Stimulated activated CD8-positive, alpha-beta memory T cell treated with anti-CD3 and anti-CD28 coated beads, Interleukin-2, amount 100 ng/mL, for 1 hour (primary cell): ENCODE measurements at places on chromosomes 12 and 14.

DNA sequence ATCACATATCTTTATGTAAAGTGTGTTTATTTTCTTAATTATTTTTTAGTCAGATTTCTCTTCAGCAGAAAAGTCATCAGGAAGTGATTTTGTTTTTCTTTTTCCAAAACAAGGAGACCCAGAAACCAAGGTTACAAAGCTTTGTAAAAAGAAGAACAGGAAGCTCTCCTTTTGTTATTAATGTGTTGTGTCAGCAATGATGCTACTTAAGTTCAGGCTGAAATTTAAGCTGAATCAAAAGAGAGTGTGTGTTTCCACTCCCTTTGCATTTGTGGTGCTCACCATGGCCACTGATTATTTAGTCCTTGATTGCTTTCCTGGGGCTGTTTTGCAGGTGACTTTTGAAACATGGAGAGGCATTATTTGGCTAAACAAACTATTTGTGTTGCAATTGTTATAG lies 155.3 kb upstream of the ATP2B1 start:
- no peak for DNase-seq

DNA sequence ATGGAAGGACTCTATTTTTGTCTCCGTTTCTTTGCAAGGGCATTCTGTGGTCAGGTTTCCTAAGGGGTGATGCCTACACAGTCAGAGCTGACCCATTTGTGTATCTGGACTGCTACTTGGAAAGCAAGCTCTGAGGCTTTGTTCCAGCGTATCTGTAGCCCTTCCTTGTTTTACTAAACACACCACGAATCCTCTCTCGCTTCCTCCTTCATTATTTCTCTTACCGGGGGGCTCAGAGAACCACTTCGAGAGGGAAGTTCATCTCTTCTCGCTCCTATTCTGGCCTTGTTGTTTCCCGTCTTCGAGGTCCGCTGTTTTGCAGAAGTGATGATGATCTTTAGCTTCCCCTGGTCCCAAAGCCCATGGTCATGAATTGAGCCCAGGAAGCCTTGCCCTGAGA lies 164.7 kb downstream of the SSPN start:
- DNase-seq: no peak

DNA sequence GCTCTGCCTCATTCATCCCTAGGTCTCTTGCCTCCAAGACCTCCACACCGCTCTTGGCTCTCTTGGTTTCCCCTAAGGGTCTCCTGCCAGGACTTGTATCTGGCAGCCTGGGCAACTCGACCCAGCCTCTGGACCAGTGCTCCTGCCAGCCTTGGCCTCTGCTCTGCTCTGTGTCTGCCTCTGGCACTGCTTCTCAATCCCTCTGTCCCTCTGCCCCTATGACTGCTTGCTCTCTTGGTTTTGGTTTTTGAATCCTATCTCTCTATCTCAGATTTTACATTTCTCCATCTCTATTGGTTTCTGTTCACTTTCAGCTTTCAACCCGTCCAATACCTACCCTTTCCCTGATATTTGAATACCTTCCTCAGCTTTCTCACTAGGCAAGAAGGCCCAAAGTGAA lies 6.3 kb downstream of the ITGA5 start:
- no peak for DNase-seq

- DNase-seq: no peak
Observed at GRCh38 chr12:119225454-119225853, 46.7 kb downstream of the HSPB8 start.

- no peak for DNase-seq
Observed at GRCh38 chr12:122013791-122014590, 7.7 kb upstream of the BCL7A start.

DNA sequence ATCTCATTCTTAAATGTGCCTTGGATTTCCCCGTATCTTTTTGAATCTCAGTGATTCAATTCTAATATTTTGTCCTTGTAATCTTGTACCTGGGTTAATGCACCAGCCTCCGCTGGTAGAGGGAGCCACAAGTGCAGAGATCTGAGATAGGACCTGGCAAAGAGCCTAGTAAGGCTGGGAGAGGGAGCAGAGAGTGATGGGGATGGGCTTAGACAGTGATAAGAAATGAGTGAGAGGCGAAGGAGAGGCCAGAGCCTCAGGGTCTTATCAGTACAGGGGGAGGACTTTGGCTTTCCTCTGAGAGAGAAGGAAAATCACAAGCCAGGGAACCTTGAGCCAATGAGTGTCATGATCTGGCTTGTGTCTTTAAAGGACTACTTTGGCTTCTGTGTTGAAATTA lies 30.5 kb upstream of the LMNTD1 start:
- no peak for DNase-seq

DNA sequence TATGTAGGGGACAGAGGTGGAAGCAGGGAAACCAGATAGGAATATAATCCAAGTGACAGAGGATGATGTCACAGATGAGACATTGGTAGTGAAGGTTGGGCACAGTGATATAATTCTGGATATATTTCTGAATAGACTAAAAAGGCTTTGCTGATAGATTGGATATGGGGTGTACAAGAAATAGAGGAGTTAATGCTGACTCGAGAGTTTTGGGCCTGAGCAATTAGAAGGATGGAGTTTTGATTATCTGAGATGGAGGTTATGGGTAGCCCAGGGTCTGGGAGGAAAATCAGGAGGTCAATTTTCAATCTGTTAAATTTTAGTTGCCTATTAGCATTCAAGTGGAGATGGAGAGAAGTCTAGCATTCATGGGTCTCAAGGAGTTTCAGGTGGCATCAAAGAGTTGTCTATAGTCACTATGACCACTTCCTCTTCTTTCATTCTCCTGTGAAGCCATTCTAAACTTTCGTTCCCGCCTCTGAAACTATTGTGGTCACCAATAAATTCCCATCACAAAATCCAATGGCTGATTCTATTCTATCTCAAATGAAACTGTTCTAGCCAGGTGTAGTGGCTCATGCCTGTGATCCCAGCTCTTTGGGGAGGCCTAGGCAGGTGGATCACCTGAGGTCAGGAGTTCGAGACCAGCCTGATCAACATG lies 10.6 kb upstream of the ANO6 start:
- DNase-seq: no peak

DNA sequence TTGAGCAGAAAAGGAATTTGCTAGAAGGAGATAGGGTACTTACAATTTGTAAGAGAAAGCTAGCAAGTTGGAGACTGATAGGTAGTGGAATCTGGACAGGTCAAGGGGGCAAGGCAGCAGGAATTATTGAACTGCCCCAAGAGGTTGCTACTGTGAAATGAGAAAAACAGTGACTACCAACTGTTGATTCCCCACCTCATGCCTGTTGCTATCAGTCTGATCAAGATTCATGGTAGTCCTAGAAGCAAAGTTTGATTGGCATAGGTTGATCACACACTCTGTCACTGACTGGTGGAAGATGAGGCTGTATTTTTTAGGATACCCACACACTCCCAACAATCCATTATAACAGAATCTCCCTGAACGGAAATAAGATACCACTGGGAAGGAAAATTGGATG lies 89.4 kb upstream of the IGF1 start:
- no peak for DNase-seq

- DNase-seq: no peak
Observed at GRCh38 chr12:59500915-59501314, 94.9 kb upstream of the SLC16A7 start.
